Coronary artery (tissue), 2 donors: ENCODE measurements at places on chromosomes 16 and 17.

DNA sequence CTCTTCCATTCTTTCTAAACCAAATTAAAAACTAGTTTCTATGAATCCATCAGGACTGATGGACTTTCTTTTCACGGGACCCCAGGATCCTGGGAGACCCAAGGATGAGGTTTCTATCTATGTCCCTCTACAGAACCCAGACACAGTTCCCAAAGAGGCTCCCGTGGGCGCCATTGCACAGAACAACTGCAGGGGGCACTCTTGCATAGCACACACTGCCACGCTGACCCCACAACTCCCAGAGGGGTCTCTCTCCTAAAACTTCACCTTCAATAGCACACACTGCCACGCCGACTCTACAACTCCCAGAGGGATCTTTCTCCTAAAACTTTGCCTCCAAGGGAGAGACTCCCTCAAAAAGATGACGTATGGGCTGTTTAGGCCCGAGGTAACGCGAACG lies 9.0 kb downstream of the ABR start:
- no peak for DNase-seq

- DNase-seq = no peak
Observed at GRCh38 chr17:29102046-29102445, 59.1 kb downstream of the PIPOX start.

DNA sequence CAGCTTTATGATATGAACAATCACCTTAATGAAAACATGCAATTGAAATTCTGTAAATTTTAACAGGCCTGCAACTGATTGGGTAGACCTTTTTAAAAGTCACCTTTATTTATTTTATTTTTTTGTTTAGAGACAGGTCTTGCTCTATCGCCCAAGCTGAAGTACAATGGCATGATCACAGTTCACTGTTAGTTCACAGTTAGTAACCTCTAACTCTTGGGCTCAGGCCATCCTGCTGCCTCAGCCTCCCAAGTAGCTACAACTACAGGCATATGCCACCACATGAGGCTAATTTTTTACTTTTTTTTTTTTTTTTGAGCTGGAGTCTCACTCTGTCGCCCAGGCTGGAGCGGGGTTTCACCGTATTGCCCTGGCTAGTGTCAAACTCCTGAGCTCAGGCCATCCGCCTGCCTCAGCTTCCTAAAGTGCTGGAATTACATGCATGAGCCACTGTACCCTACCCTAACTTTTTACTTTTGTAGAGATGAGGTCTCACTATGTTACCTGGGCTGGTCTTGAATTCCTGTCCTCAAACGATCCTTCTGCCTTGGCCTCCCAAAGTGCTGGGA lies 28.0 kb downstream of the AP1G1 start:
- no peak for DNase-seq

- no peak for DNase-seq
Observed at GRCh38 chr16:64133366-64133765, 988.5 kb downstream of the CDH11 start.

GRCh38 chr16:80896776-80897175 lies 92.4 kb upstream of the CDYL2 start:
- DNase-seq = no peak

DNA sequence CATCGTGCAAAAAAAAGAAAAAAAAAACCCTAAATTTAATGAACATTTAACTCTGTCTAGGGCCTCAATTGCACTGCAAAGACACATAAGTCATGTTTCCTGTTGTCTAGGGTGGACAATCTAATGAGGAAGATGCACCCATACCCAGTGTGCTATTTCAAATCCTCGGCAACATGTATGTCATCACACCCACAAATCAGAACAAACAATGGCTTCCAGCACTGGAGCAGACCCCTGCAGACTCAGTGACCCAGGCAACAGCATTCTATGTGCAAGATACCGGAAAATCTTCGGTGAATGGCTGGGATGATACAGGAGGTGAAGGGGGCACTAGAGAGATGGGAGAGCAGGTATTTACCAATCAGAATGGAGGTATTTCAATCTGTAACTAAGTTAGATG lies 221.7 kb upstream of the XYLT1 start:
- DNase-seq = no peak

DNA sequence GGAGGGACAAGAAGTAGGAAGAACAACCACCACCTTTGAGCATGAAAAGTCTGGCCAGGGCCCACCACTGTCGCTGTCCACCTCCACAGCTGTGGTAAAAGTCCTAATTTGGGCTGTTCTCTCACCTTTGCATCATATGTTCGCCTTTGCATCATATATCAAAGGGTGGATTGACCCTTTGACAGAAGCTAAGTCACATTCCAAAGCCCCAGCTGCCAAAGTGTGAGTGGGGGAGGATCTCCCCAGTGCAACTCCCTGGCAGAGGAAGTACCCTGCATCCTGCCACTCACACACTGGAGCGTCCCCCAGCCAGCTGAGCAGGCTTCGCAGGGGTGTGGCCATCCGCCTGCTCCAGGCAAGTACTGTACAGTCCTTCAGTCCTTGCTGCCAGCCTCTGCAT lies 12.7 kb upstream of the SPECC1 start:
- DNase-seq = no peak

DNA sequence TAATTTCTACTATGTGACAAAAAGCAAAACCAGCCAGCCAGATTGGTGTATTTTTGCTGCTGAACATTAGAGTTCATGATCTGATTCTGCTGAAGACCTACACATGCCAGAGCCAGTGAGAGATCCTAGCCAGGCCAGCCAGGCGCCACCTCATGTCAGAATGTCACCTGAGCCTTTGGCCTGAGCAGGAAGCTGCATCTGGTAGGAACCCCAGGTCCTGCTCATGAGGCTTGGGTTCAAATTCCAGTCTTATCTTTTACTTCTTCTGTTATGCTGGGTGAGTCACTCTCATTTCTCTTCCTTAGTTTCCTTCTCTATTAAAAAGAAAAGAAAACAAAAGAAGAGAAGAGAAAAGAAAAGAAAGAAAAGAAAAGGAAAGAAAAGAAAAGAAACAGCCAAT lies 585.1 kb upstream of the CDH5 start:
- no peak for DNase-seq

DNA sequence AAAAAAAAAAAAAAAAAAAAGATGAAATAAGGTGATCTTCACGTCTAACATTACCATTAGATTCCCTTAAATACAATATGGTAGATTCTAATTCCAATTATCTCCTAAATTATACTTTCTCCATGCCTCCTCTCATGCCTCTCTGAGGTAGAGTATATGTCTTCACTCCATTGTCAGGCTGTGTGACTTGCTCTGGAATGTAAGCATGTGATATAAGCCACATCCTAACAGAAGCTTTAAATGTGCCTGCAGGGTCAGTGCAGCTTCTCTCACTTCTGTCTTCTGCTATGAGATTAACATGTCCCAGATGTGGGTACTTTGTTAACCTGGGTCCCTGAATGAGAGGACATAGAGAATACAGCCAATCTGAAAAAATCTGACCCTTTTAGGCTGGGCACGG lies 32.6 kb downstream of the MED13 start:
- DNase-seq = no peak

DNA sequence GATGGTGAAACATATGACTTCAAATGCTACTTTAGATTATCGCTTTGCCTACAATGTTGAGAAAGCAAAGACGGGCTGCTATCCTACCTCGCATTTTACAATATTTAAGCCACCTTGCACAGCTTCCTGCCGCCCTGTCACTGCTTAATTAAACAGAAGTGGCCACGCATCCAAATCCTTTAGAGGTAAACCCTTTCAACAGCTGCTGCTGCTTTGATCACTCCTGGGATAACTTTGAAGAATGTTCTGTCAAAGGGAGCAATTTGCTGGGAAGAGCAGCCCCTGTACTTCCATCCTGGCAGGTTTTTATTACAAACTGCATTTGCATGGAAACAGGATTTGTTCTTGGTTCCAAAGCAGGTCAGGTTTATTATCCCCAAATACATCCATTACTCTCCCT lies 24.2 kb upstream of the SSTR2 start:
- DNase-seq = no peak

GRCh38 chr16:88195269-88195705 lies 187.5 kb upstream of the ZNF469 start:
- peak; percentile 64 for DNase-seq

- no peak for DNase-seq
Observed at GRCh38 chr16:12267491-12267890, 291.0 kb downstream of the SNX29 start.

- no peak for DNase-seq
Observed at GRCh38 chr17:17827826-17828621, 8.8 kb downstream of the SREBF1 start.

- no peak for DNase-seq
Observed at GRCh38 chr17:6654841-6655731, 3.5 kb downstream of the C17orf100 start.

- no peak for DNase-seq
Observed at GRCh38 chr17:40727447-40728231, 24.1 kb upstream of the KRT24 start.

DNA sequence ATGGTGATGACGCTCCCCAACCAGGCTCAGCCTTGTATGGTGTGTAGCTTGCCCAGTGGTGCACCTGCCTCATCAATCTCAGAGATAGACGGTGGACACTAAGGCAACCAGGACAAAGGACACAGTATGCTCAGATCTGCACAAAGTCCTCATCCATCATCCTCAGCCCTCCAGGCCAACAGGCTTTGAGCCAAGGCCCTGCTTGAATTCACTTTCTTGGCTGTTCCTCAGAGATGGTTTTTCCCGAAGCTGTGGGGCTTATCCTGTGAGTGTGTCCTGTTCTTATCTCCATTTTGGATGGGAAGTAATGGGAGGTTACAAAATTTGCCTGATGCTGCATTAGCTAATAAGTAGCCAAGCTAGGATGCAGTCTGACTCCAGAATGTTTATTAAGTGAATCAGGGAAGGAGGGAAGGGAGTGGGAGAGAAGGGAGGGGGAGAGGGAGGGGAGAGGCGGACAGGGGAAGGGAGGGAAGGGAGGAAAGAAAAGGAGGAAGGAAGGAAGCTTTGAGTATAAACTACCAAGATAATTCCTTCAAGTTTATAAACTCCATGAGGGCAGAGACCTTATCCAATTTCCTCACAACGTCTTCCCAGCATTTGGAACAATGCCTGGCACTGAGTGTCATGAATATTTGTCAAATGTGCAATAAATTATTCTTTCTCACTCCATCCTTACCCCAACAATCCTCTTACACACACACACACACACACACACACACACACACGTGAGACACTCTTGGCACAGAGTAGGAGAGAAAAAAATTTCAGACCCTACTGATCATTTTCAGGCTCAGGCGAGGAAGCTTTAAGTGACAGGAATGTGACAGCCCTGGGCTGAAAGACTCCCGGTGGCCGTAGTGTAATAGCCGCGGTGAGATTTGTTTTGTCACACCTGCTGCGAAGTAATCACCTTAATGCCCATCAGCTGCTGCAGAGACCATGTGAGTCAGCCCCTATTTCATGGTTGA lies 84.3 kb downstream of the BMERB1 start:
- DNase-seq = no peak

DNA sequence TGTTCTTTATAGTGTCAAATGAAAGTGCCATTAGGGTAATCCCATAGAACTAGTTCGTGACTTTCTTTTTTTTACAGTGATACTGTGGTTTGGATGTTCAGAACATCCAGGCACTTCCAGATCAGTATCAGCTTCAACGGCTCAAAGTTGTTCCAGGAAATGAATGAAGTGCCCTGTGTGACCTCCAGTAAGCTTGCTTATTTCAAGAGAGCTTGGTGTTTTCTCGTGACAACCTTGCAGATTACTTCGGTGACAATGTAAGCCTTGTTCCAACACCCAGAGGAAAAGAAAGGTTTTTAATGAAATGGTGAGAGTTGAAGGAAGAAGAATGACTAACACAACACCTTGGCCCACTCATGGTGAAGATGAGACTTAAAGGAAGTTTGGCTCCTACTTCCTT lies 16.0 kb upstream of the KCNJ16 start:
- DNase-seq = no peak

DNA sequence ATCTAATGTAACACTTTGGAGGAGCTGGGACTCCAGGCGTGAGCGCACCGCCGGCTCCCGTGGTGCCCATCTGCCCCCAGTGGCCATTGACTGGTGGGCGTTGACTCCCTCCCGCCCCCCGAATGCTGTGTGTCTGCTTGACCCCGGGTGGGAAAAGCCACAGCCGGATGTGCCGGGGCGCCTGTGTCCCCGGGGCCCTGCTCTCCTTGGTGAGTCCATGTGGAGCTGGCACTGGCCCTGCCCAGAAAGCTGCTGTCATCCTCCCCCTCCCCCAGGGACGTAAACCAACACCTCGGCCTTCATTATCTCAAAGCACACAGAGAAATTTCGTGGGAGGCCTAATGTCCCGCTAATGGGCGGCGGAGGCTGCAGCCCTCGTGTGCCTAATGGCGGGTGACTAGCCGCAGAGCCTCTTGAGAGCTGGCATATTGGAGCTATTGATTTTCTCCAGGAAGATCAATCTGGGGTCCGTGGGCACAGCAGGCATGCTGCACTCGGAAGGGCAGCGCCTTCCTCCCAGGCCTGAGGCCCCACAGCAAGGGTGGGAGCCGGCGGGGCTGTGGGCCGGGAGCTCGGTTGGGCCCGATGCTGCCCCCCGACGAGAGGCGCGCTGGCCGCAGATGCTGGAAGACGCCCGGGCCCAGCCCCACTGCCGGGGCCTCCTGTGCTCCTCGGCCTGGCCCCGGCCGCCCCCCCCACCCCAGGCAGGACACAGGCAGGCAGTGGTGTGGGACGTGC lies 4.0 kb upstream of the PERCC1 start:
- DNase-seq = no peak

GRCh38 chr16:85794696-85795095 lies 4.6 kb downstream of the EMC8 start:
- no peak for DNase-seq

GRCh38 chr17:79065105-79065670 lies 9.4 kb upstream of the ENGASE start:
- no peak for DNase-seq

DNA sequence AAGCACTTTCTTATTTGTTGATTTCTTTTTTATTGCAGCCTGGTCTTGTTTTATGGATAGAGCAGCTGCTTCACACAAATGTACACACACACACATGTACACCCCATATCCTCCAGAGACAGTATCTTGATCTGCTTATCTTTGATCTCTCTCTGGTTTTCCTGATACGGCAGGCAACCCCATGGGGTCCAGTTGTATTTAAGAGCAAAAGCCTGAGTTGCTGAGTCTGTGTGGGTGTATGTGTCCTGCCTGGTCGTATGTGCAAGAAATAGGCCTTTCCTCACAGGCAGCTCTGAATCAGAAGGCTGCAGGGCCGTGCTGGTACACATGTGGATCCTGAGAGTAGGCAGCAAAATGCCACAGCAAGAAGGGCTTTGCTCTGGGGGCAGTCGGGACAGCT lies 14.6 kb upstream of the LGALS9 start:
- no peak for DNase-seq

DNA sequence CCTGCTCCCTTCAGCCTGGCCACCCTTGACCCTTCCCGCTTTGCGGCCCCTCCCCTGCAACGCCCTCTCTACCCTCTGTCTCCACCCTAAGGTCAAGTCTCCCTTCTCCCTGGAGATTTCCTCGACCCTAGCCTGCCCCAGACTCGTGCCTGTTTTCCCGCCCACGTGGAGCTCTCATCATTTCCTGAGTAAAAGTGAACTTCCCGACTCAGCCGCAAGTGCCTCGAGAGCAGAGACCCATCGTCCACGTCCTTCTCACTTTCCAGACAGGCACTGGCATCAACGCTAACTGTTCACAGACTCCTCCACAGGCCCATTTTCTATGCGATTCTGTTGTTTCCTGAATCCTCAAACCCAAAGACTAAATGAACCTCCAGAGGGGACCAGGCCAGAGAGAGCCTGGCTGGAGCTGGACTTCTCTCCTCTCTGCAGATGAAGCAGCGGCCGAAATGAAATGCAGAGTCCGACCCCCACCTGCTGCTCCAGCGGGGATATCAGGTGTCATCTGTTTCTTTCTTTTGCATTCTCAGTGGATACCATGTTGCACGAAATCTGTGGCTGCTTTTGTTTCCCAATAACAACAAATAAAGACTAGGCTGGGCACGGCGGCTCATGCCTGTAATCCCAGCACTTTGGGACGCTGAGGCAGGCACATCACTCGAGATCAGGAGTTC lies 52.5 kb downstream of the RTN4RL1 start:
- no peak for DNase-seq
